ENCODE measurements at places on chromosomes 2 and 18. TPM values are rescaled to one million over a fixed set of nuclear protein-coding genes. Genes with fewer than 3 reads are reported as not detected.

EN1 gene
- not detected for polyA plus RNA-seq

UGT1A5 gene
- polyA plus RNA-seq: not detected

CNTNAP5 gene
- not detected for polyA plus RNA-seq

BOLL gene
- not detected for polyA plus RNA-seq

HOXD11 gene
- 3.6 TPM for polyA plus RNA-seq

FZD7 gene
- polyA plus RNA-seq: 2.4 TPM

LONRF2 gene
- polyA plus RNA-seq: under 0.01 TPM

LIMS3 gene
- polyA plus RNA-seq: 1.4 TPM

TCF23 gene
- not detected for polyA plus RNA-seq

INHBB gene
- polyA plus RNA-seq: not detected

SPP2 gene
- polyA plus RNA-seq: not detected

RGPD4 gene
- not detected for polyA plus RNA-seq

NXPH2 gene
- not detected for polyA plus RNA-seq

PSMA8 gene
- polyA plus RNA-seq: not detected

BOD1L2 gene
- polyA plus RNA-seq: not detected

IL18RAP gene
- not detected for polyA plus RNA-seq
